ENCODE measurements at places on chromosomes 7 and 10.

DNA sequence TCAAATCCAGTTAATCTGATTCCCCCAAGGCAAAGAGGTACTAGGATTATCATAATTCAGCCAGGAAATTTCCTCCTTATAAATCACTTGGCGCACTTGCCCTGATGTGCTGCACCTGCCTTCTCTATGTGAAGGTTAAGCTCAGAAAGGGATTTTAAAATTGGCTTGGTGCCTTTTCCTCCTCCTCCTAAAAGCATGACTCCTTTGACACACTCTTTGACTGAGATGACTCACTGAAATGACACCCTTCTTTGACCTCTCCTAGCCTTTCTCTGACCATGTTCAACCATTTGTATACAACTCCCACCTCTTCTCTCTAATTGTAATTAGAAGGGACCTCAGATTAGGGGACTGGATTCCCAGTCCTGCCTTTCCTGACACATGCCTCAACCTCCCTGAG lies 46.5 kb downstream of the ABLIM1 start:
- ATAC-seq, result no peak

DNA sequence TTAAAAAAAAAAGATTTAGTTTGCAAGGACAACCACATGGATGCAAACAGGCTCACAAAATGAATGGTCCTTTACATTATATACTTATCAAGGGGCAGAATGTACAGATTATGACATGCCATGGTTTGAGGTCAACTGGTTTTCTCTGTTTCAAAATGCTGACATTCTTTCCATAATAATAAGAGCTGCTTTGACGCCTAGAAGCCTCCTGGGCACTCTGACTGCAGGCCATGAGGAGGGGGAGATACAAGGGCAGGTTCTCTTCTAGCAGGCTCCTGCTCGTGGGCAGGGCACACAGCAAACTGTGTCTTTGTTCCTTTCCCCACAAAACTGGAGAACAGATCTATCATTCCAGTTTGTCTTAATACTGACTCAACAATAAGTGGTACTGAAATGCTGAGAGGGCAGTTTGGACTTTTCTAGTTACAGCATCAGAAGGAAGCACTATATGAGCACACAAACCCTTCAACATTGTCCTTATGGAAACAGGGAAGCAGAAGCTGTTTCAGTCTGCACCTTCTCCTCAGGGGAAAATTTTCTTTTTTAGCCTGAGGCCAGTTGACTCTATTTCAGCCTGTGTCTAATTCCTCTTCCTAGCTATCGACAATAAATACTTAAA lies 314.9 kb upstream of the AOAH start:
- ATAC-seq, result no peak

- no peak for ATAC-seq
Observed at GRCh38 chr7:30080818-30081217, 52.6 kb downstream of the PLEKHA8 start.

GRCh38 chr7:38825721-38826440 lies 83.1 kb downstream of the VPS41 start:
- ATAC-seq, result no peak

DNA sequence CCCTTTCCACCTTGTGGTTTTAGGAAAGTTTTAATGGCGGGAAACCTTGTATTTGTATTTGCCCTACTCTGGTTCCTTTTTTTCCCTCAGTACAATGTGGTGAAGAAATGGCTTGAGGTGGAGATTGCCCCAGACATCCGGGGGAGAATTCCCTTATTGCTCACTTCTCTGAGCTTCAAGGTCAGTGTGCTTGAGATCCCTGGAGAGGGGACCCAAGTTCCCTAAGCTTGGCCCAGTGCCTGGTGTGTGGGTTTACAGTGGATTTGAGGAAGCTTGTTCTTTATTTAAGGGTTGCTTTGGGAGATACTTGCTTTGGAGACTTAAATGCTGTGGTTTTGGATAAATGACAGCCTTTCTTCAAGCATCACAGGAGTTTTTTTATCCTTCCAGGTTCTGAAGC lies 18.3 kb downstream of the CALHM2 start:
- ATAC-seq, result no peak

DNA sequence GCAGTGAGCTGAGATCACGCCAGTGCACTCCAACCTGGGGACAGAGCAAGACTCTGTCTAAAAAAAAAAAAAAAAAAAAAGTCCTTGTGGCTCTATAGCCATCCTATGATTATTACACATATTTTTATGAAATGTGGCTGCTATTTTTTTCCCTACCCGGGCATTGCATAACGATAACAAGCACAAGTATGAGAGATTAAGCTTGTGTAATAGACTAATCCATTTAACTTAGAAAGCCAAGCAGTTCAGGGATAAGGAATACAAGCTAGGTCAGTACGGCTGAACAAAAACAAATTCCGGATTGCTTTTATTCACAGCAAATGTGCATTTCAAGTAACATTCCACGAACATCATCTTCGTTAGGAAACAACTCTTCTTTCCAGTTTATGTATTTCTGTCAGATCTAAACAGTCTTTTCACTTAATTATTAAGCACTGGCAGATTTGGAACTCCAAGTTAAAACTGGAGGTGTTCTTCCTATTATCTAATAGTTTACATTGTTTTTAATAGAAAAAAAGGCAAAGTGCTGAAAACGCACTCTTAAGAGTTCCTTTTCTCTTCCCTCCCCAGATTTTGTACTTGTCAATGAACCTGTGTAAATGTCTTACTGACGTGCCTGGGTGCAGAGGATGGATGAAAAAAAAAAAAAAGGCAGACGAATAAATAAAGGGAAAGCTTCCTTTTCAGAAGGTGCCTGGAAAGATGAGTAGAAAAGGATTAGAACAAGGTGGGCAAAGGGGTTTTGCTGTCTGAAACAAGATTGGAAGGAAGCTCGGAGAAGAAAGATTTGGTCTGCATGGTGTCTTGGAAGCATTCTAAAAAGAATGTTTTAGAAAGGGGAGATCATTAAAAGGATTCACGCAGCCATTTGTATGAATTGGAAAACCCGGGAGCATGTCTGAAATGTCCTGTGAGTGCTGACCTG lies 81.1 kb downstream of the PRTFDC1 start:
- ATAC-seq, result no peak

Data from activated CD4-positive, CD25-positive, alpha-beta regulatory T cell treated with anti-CD3 and anti-CD28 coated beads, Interleukin-2, amount 50 U/mL, for 24 hours (primary cell).